ENCODE measurements at places on chromosomes 5 and 9.
A peak's percentile ranks its signal among the peaks of the same experiment; 100 is the strongest.

DNA sequence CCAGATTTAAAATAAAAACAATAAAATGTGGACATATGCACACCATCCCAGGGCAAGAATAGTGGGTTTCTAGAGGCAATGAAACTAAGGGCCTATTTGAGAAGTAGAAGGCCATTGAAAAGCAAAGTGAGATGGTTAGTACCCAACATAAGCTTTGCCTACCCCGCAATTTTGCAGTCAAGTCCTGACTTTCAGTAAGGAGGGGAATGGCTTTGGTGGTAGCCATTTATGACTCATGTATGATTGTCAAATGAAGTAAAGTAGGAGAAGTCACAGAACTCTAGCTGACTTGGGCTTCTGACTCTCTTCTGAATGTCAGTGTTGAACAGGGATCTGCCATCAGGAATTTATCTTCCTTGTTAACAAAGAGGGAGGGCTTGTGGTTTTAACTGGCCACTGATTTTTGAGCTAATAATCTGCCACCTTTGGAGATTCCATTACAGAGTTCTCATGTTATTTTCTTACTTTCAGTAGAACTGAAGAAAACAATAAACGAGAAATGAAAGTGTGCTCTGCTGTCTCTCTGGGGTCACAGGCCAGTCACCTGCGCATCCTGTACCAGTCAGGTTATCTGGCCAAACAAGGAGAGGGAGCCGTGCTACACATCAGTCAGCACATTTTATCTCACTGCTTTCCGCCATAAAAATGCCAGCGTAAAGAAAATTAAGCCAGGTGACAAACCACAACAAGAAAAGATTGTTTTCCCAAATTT lies 14.3 kb upstream of the SNCAIP start:
- DNase-seq = no peak

DNA sequence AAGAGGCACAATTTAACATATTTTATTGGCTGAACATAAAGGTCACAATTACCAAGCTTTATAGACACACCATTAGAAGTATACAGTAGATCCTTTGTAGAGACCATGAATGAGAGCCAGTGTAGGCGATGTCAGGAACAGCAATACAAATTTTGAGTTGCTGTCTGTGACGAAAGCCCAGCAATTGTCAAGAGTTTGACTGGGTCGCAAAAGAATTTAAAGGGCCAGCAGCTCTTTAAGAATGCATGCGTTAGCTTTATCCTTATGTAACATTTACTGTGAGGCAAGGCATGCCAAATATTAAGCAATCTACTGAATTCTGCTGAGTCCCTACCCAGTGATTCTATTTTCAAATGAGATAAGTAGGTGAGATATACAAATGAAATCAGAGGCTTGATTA lies 236.9 kb downstream of the ARRDC3 start:
- DNase-seq = no peak

DNA sequence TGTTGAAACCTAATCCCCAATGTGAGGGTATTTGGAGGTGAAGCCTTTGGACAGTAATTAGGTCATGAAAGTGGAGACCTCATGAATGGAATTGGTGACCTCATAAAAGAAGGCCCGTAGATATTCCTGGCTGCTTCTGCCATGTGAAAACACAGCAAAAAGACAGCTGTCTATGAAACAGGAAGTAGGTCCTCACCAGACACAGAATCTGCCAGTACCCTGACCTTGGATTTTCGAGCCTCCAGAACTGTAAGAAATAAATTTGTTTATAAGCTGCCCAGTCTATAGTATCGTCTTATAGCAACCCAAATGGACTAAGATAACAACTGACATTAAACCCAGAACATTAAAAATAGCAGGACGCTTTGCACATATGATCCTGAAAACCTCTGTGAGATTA lies 371.1 kb downstream of the SPOCK1 start:
- DNase-seq = no peak

DNA sequence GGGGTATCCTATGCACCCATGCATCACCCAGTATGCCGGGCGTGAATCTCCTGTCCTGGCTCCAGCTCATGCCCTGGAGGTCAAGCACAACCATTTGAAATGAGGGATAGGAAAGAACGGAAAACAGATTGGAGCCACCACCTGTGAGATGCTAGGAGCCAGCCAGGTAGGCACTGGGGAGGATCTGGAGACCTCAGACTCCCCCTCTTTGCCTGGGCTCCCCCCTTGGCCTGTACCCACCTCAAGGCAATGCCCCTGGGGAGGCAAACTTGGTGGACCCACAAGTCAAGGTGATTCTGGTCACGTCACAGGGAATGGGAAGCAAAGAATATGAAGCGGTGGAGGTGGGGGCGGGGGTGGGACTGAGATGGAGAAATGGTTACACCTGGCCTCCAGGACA lies 92.6 kb downstream of the PAX5 start:
- no peak for DNase-seq

- DNase-seq = no peak
These were observed 9.1 kb downstream of the GFPT2 start for GRCh38 chr5:180343831-180344695.

DNA sequence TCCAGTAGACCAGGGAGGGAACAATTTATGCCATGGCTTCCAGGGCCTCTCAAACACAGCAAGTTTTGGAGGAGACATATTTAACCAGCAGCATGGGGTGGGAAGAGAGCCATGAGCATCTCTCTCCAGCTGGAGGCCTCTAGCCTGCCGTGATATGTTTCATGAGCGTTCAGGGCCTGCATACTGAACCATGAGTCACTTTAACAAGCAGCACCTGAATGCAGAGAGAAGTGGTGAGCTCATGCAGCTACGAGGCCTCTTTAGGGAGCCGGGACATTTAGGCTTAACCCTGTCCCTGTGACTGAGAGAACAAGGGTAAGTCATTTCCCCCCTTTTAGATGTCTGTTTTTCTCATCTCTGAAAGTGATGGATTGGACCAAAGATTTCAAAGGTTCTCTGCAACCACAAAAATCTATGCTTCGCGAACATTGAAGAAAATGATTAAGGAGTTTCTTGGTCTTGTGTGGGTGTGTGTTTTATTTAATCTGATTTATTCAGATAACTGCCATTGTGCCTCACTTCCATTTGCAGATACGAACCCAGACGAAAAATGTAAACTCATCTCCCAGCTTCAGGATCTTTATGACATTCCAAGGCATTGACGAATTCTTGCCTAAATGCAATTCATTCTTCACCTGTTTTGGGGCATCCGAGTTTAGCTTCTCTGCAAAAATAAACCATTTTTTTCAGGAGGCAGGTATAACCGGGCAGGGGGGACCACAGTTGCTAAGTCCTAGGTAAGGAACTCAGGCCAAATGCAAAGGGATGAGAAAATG lies 157.0 kb downstream of the GABBR2 start:
- DNase-seq = no peak

DNA sequence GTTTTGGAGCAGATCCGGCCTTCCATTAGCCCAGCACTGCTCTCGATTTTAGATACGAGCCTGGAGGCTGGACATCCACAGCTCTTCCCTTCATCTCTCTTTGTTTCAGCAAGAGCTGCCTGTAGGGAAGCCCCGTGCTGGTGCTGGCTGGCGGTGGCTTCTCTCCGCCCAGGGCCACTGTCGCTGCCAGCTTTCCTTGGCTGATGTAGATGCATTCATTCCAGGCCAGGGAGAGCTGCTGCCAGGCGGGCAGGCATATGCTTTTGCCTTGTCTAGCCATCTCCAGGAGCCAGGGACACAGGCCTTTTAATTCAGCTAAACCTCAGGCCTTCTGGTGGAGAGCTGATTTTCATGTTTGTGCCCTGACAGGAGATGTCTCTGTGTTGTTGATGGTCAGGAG lies 409.3 kb upstream of the CLINT1 start:
- no peak for DNase-seq

GRCh38 chr9:126939821-126940221 lies 25.2 kb downstream of the RALGPS1 start:
- no peak for DNase-seq

DNA sequence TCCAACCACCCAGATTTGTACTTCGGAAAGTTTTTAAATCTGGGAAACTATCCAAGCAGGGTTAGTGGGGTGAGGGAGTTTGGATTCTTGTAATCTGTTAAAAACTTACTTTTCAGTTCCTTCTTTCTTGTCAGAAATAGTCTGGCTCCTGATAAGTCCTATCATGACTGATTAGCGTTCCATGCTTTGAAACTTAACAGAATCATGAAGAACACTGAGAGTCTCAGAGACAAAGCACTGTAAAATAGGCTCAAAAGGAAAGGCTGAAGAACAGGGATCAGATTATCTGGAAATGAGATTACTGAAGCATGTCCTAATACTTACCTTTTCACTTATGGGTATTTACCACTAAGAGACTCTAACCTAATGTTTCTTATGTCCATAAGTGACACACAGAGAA lies 242.5 kb downstream of the ARRDC3 start:
- DNase-seq = no peak

DNA sequence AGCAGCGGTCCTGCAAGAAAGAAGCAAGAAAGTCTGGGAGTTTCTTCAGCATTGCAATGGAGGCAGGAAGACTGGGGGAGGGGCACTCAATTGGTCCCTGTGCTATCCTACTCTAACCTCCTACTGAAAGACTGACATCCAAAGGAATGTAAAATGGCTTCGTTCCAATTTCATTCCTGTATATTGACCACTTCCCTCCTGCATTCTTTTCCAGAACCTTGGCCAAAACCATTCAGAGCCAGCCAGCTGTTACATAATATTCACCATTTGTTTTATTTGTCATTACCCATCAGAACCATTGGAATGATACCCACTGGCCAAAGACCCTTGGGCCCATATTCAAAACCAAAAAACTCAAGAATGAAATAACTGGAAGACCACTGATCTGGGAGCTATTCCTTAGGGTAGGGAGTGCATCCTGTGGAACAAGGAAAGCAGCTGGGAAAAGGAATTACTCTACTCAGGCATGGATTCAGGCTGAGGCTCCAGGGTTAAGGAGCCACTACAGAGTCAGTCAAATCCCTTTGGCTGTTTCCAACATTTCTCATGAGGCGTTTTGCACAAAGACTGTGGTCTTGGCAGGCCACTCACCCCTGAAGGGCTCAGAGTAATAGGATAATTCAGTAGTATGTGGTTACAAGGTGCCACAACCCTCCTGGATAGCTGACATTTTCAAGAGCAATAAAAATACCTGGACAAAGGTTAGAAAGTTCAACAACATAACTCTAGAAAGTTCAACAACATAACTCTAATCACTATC lies 148.7 kb upstream of the SLC1A3 start:
- DNase-seq = no peak

DNA sequence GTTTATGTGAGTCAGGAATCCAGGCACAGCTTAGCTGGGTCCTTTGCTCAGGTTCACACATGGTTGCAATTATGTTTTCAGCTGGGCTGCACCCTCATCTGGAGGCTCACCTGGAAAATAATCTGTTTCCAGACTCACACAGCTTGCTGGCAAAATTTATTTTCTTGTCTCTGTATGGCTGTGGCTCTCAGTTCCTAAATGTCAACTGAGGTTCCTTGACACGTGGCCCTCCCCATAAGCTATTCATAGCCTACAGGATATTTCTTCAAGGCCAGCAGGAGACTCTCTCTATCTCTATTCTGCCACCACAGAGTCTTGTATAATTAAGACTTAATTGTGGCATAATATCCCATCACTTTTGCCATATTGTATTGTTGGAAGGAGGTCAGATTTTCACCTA lies 732.0 kb downstream of the CDH18 start:
- DNase-seq = no peak

DNA sequence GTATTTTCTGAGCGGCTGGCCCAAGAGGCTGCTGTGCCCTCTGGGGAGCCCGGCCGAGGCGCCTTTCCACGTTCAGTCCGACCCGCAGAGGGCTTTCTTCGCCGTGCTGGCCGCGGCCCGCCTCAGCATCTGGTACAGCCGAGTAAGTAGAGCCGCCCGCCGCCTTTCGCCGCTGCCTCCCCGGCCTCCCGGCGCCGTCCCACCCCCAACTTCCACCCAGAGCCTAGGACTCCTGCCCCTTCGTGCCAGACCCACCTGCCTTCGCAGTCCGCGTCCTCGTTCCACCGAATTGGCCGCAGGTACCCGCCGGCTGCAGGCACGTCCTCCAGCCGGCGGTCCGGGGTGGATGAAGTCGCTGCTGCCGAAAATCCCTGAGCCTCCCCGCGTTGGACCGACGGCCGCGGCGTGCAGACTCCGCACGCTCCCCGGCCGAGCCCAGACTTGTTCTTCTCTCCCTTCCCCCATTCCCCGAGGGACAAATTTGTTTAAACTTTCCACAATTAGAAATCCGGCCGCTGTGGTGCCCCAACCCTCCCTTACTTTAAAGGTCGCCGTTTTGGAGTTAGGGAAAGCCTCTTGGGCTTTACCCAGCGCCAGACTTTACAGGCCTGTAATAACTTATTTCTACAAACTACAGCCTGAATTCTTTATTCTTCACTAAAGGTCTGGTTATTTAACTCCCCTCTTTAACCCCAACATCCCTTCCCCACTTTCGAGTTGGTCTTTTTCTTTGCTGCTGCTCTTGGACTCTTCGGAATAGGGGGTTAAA lies 589 bp downstream of the RIC1 start:
- peak; percentile 26 for DNase-seq

GRCh38 chr9:124940521-124940893 lies 376 bp downstream of the GOLGA1 start:
- DNase-seq = no peak

DNA sequence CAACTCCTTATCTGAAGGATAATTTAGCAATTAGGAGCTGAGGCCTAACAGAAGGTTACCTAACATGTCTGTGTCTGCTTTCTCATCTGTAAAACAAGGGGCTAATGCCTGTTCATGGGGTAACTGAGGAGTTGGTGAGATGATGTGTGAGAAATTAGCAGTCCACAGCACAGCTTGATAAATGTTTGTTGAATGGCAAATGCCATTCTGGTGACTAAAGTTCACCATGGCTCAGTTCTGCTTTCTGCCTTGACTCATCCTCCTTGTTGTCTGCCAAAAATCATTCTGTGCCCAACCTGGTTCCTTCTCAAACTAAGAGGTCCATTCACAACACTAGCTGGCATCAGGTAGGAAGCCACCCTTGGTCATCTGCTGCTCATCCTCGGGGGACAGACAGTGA lies 552.0 kb upstream of the KLF4 start:
- DNase-seq = no peak

- no peak for DNase-seq
These were observed 156.1 kb upstream of the SPEF2 start for GRCh38 chr5:35461530-35461929.

GRCh38 chr9:27154908-27155307 lies 45.9 kb downstream of the TEK start:
- no peak for DNase-seq

DNA sequence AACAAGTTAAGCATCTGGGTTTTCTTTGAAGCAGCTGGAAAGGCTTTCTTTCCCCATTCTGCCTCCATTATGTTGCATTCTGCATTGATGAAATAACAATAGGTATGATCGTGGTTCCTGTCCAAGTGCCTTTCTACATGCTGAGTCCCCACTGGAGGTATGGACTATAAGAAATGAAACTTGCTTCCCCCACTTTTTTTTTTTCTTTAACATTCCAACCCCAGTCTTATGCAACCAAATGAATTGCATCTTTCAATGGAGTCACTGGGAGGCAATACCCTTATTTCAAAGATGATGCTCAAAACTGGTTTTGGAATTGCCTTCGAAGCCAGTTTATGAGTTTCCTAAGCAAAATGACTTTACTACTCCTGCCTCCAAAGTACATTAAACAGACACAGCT lies 58.9 kb downstream of the ARSB start:
- no peak for DNase-seq

GRCh38 chr9:107577140-107577776 lies 87.7 kb upstream of the KLF4 start:
- DNase-seq = no peak

All from stimulated activated CD4-positive, alpha-beta T cell treated with anti-CD3 and anti-CD28 coated beads, Interleukin-2, amount 100 ng/mL, for 48 hours (primary cell).